ENCODE measurements at places on chromosomes 6 and 20.

DNA sequence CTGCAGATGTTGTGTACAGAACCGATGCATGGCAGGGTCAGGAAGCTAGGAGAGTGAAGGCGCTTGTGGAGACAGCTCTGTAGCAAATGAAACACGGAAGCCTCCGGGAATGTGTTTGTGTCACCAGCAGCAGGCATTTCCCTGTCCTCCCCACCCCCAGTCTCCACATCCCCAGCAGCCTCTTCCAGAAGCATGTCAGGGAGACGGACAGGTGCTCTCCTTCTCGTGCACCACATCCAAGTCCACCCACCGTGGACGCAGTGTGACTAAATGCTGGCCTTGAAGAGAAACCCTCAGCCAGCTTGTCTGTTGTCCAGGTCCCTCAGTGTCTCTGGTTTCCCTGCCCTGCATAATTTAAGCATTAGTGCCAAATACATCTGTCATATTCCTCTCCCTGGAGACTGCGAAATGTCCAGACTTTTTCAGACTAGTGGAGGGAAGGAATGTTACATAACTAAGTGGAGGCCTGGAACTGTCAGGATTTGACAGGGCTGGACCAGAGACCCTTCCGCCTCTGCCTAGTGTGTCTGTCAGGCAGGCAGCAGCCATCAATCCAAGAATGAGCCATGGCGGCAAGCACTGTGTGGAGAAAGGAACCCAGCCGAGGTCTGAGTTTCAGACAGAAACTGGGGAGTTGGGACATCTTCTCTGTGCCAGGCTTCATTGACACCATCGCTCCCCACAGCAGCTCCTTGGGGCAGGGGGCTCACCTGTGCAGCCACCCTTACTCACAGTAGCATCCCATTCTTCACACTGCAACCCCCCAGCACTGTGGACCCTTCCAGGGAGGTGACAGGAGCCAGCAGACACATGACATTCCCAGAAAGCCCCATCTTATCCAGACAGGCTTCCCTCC, 26.6 kb upstream of the PI16 start:
- no peak for DNase-seq

GRCh38 chr20:56554869-56555268, 21.8 kb downstream of the FAM209B start:
- no peak for DNase-seq

- no peak for DNase-seq
Observed at GRCh38 chr6:41538556-41539182, 7.5 kb upstream of the FOXP4 start.

GRCh38 chr6:39003072-39003471, 45.5 kb upstream of the GLP1R start:
- no peak for DNase-seq

GRCh38 chr6:13573669-13574110, 711 bp upstream of the SIRT5 start:
- no peak for DNase-seq

- DNase-seq: no peak
Observed at GRCh38 chr20:19654921-19655320, 103.1 kb upstream of the RIN2 start.
